ENCODE measurements at places on chromosomes 7 and 10. TPM values are rescaled to one million over a fixed set of nuclear protein-coding genes. Genes with fewer than 3 reads are reported as not detected.

FAM200A gene
- 5.9 TPM for total RNA-seq

HTR5A gene
- total RNA-seq, result not detected

DNAH11 gene
- 4.2 TPM for total RNA-seq

LRRN3 gene
- 0.34 TPM for total RNA-seq

LAMB4 gene
- not detected for total RNA-seq

TUBAL3 gene
- total RNA-seq, result 0.15 TPM

NOBOX gene
- total RNA-seq, result not detected
